ENCODE measurements at places on chromosomes 1 and 21.

DNA sequence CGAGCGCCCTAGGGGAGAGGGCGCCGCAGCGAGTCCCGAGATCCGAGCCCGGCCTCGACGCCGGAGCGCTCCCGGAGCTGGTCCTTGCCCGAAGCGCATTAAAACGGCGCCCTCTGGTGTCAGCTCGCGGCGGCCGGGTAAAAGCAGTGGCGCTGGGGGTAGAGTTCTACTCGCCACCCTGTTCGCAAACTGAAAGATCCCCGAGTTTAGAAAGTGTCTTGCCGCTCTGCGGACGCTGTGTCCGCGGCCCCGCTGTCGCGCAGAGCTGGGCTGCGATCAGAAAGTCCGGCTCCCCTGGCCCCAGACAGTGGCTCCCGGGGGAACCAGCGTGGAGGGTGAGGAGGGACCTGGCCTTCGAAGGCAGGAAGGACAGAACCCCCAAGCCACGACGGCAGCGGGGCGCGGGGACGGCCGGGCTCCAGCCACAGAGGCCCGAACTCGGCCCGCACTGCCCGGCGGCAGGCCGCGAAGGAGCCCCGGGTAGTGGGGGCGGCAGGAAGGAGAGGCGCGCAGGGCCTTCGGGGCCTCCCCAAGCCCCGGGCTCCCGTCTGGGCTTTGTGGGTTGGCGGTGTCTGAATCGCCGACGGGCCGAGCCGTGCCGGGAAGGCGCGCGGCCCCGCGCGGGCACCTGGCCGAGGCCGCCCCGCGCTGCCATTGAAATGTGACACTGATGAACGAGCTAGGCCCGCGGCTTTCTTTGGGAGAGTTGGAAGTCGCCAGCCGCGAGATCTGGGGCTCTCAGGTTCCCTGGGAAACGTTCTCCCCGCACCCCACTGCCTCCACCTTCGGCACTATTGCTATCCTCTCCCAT, 39.1 kb upstream of the NFIA start:
- DNase-seq: peak; percentile 90

DNA sequence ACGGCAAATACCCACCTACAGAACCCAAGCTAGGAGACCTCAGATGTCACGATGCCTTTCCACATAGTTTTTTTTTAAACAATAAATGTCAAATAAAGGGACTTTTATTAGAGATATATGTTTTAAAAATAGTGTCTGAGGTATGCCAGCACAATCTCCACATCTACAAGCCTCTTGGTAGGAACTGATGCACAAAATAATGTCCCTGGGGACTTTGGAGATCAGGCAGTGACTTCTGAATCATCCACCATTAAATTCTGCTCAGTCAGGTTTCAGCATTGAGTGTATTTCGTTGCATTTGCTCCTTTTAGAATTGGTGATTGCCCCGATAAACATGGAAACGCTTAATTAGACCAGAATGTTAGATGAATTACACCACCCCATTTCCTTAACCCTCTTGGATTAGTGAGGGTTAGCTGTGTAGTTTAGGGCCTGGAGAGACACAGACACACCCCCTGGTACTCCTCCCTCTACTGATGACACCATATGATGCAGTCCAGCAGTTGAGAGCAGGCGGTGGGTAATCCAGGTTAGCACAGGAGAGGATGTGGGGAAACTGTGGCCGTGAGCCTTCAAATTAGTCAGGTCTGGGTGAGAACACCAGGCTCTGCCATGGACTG, 33.6 kb downstream of the LGR6 start:
- no peak for DNase-seq

DNA sequence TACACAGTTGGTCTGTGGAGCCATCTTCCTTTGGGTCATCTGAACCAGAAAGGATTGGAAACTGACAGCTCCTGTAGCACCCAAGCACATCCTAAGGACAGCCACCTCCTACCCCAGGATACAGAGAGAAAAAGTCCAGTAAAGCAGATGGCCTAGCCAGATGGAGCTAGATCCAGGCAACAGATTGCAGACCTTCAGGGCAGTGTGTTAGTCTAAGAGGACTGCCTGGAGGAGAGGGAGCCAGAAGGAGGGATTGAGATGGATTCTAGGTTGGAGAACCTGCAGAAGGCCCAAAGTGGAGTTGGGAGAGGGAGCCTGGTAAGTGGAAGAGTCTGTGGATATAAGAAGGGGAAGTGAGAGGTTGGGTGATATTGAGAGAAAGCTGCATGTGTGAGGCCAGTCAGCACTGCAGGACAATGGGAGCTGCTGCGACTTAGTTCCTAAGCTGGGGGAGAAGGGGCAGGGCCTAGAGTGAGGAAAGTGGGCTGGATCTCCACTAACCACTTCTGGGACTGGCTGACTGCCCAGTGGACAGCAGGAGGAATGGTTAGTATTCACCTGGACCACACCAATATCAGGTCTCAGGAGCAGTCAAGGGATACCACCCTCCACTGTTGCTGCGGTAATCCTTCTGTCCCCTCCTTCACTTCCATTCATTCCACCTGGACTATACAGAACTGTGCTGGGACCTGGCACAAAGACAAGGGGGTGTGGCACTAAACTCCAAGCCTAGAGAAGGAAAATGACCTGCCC, 13.4 kb downstream of the BCAN start:
- DNase-seq: no peak

DNA sequence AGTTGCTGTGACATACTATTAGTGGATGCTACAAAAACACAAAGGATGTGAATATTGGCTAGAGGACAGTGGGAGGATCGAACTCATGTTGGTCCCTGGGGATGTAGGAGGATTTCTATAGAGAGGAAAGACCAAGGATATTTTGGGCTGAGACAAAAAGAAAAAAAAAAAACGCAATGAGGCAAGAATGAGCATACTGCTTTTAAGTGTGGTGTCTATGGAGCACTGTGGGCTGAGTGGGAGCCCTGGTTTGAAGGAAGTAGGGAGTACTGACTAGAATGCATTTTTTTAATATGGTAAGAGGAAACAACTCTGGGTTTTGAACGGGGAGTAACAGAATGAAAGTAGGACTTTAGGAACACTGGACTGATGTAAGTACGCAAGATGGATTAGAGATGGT, 450.7 kb downstream of the NEGR1 start:
- no peak for DNase-seq

DNA sequence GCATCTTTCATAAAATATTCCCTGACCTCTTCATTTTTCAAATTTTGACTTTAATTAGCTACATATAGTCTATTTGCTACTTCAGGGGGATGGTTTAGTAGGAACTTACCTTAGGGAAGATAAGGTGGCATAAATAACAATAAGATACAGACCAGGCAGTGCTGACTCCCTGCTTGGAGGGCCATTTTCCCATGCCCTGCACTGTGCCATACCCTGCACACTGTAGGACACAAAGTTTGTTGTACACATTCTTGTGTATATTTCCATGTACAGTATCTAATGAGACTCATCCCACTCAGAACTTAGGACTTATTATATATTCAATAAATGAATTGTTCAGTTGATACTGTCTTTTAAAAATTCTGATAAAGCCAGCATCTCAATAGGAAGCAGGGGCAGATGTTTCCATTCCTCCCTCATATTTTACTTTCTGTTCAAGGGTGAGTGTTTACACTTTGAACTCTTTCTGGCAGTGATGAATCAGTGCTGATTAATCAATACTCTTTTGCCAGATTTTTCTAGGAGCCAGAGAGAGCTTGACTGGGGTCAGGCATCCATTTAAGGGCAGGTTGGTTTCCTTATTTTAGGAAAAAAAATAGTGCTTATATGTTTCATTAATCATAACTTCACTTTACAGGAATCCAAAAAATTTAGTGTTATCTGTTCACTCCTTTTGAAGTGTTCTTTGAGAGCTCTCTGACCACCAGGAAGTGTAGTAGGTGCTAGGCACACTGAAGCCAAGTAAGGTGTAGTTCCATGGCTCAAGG, 30.6 kb downstream of the MPZL1 start:
- DNase-seq: no peak

DNA sequence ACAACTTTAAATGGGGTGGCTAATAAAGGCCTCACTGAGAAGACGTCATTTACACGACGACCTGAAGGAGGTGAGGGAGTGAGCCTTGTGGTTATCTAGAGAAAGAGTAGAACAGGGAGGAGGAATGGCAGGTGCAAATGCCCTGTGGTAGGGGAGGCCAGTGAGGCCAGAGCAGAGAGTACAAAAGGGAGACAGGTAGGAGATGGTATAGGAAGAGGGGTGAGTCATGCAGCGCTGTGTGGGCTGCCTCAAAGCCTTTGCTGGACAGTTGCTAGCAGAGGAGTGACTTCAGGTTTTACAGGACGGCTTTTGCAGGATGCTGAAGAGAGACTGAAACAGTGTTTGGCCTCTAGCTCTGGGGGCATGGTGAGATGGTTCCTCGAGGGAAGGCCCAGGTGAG, 116.0 kb downstream of the IER5 start:
- DNase-seq: no peak

GRCh38 chr1:117336088-117336817, 31.0 kb upstream of the MAN1A2 start:
- DNase-seq: no peak

DNA sequence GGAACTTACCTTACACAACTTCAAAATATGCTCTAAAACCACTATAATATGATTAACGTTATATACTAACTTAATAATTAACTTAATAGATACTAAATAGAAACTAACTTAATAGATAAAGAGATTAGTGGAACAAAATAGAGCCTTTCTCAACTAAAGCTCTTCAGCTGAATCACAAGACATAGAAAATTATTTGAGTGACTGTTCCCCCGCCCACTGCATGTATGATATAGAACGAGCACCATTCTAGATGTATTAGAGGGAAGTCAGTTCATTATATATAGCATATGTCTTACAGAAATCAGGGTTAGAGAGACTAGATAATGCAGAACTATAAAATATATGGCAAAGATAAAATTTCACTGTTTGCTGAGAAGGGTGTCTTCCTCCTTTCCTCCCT, 16.3 kb downstream of the LYPLAL1 start:
- no peak for DNase-seq

- DNase-seq: no peak
These were observed 174.0 kb downstream of the CRB1 start for GRCh38 chr1:197441999-197442414.

GRCh38 chr1:246091477-246091876, 415.6 kb downstream of the SMYD3 start:
- no peak for DNase-seq

- DNase-seq: no peak
These were observed 37.6 kb upstream of the ZNF124 start for GRCh38 chr1:247209396-247209795.

GRCh38 chr1:193524616-193525015, 338.2 kb upstream of the B3GALT2 start:
- no peak for DNase-seq

DNA sequence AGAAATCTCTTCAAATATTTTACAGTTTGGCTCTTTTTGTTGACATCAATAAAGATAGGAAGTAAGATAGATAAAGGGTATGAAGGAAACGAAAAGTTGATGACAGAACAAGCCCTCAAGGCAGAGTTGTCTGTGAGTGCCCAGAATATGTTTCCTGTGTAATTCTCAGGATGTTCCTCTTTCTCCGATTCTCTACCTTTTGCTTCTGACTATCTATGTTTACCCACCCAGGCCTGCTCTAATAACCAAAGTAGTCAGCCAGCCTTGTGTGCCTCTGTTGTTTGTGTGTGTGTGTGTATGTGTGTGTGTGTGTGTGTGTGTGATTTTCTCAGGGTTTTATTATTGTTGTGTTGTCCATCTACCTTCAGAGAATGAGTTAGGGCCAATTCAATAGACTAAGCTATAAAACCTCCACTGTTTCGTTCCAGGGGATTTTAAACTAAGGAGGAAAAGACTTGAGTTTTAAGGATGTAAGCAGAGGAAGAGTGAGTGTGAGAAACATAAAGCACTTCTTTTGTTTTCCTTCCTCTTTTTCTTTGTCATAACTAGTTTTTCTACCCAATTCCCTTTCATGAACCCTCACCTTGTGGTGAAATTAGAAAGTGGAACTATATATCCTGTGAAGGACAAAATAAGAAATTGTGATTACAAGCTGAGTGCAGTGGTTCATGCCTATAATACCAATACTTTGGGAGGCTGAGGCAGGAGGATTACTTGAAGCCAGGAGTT, 627.4 kb upstream of the NR5A2 start:
- DNase-seq: no peak

DNA sequence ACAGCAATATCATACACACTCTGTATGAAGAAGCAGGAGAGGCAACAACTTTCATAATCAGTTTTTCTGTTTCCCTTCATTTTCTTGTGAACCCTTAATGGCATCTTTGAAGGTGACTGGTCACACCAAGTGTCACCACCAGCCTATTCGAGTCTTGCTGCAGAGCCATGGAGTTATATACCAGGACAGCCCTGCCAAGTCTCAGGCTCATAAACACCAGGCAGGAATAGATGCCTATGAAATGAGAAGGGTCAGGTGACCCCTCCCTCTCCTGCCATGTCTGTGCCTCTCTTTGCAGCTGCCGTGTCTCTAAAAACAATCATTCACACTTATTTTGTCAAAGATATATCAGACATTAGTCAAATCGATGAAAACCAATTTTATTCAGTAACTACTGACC, 28.0 kb downstream of the NECAP2 start:
- DNase-seq: no peak

DNA sequence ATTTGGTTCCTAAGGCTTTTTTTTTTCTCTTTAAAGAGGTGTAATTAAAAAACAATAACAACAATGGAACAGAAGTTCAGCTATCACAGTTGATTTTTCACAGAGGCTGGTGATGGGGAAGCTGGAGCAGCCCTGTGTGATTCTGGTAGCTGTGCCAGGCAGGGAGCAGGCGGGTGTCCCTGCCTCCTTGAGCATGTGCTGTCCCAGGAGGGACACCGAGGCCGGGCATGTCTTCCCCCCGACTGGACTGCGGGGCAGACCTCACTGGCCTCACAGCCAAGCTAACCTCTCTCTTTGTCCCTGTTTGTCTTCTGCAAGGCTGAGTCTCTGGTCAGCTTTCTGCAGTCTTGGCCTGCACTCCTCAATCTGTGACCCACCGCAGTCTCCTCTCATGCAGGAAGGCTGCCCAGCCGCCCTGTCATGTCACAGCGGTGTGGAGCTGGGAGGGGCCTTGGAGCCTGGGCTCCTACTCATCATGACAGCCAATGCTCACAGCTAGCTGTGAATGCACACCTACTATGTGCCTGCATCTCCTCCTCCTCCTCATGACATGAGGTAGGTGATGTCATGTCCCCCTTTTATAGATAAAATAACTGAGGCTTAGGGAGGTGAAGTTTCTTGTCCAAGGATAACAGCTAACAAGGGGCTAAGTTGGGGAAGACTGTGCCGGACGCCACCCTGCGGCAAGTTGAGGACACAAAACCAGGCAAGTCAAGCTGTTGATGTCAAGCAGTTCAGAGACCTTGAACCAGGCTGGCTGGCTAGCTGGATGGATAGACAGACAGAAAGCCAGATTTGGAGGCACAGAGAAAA, 10.3 kb upstream of the ACTL8 start:
- no peak for DNase-seq

- no peak for DNase-seq
These were observed 3.9 kb upstream of the FLG start for GRCh38 chr1:152328801-152329391.
